ENCODE measurements at places on chromosomes 2 and 18.

DNA sequence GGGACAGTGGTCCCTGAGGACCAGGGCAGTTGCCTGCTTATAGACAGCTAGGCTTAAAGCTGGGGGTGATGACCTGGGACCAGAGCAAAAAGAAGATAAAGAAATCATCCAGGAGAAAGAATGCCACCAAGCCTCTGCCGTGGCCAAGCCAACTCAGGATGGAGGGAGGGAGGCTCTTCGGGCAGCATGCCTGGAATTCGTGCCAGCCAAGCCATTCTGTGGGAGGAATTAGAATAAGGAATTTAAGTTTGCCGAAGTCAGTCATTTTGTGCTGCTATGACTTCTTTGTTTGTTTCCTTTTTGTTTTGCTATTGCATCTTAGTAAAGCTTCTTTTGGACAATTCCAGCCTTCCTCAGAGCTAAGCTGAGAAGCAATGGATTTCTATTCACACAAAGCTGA is 124.1 kb downstream of the EN1 start:
- no peak for DNase-seq

DNA sequence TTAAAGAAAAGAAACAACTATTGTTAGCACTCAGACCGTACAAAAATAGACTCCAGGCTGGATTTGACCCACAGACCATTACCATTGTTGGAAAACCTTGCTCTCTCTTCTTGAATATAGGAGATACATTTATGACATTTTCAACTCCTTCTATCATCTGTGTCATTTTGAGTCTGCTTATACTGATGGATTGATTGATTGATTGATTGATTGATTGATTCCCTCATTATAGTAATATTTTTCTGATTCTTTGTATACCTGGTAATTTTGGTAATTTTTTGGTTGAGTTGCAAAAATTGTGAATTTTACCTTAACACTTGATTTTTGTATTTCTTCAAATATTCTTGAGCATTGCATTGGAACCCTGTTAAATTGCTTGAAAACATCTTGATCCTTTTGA is 114.2 kb upstream of the KLHL29 start:
- DNase-seq, result no peak

DNA sequence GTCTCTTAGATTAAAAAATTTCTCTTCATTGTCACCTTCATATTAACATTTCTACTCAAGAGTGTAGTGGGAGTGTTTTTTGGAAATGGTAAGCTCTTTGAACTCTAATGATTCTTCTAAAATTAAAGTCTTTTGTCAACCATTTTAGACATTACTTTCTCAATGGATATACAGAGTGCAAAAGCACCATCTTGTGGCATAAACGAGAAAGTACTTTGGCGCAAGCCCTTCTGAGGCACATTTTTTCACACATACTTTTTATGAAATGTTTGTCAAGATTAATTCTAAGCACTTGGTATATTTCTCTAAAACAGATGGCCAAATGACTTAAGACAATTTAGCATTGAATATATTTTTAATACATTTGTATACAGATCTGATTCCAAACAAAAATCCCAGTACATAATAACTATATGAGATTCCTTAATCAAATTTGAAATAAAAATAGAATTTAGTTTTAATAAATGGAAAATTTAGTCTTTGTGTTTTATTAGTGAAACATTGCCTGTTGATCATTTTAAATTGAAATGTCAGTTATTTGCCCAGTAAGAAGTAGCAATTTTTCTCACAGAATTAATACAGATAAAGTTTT is 63.3 kb upstream of the GALNT5 start:
- DNase-seq, result peak; percentile 15

GRCh38 chr2:222318026-222318711 is 19.4 kb upstream of the PAX3 start:
- peak; percentile 60 for DNase-seq

GRCh38 chr2:85668009-85668856 is at the start of gene SFTPB:
SFTPB (minus strand) TSS chr2:85668199; CDS start chr2:85668183, 16 bp downstream.
- no peak for DNase-seq

DNA sequence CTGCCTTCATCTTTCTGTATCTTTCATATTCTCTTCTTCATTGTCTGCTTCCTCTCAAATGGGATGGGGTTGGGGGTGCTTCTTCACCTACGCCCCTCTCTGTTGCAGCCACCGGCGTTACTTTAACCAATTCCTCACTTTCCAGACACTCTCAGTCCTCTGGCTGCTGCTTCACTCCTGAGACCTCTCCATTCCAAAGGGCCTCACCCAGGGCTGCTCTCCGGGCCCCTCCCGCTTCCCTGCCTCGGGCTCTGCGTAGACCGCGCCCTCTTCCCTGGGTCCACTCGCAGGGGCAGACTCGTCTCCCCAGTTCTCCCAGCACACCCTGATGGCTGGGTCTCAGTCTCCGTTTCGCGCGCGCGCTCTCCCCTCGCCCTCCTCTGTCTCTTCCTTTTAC is 926 bp downstream of the SERPINB8 start:
- DNase-seq, result no peak

DNA sequence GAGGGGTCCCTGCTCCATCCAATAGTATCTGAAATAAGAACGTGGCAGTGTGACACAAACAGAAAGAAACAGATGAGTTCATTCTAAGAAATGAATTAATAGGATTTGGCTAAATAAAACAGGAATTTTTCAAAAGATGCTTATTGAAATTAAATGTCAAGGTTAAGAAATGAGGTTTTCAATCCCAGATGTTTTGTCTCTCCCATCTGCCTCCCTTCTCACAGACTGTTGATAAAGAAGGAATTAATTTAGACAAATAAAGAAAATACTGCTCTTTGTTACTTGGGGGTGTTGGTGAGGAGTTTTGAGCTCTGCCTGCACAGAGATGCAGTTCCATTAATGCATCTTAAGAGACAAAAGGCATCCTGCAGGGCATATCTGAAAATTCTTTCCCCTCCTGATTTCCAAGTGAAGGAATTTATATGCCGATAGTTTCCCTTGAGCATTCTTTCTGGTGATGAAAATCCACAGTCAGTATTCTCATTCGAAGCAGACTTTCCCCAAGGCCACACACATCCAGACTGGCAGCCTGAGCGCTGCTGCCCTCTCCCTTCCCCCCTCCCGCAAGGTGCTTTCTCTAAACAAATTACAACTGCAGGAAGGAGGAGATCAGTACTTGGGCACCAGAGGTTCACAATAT is 385.4 kb upstream of the RND3 start:
- DNase-seq, result no peak

- DNase-seq, result no peak
Observed at GRCh38 chr2:8422450-8422800, 259.4 kb upstream of the ID2 start.

DNA sequence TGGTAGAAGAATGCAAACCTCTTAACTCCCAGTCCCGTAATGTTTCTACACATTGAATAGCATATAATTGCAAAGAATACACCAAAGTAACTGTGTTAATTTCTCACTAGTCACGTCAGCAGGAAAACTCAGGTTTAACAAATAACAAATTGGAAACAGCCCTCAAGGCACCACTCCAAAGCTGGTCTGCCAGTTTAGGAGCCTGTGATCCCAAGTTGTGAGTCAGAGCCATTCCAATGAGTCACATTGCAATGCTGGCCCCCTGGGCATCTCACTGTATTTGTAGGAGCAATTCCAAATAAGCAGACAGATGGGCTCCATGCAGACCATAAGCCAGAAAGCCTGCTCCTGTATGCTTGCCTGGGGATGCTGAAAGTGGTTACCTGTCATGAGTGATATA is 143.2 kb upstream of the SETBP1 start:
- DNase-seq, result no peak

- DNase-seq, result no peak
Observed at GRCh38 chr2:30216157-30216556, 15.2 kb upstream of the LBH start.

DNA sequence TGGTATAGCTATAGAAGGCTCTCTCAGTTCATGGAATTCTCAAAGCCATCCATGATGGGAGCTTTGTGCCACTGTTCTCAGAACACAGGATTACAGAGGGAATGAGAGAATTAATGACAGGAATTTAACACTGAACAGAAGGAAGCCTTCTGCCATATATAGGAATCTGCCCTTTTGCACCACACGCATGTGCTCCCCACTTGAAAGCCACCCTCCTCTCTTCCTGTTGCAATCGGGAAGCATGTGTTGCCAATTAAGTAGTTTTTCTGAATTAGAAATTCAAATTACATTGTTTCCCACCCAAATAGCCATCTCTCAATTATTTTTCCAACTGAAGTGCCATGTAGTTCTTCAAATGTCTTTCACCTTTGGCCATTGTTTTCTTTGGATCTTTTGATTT is 71.3 kb downstream of the C1D start:
- DNase-seq, result no peak

- no peak for DNase-seq
Observed at GRCh38 chr2:13414897-13415296, 698.2 kb downstream of the TRIB2 start.

All from activated CD4-positive, alpha-beta T cell treated with anti-CD3 and anti-CD28 coated beads for 48 hours (primary cell).